ENCODE measurements at places on chromosomes 6 and 20.

GRCh38 chr20:875115-875514 lies 41.0 kb downstream of the ANGPT4 start:
- DNase-seq = no peak

DNA sequence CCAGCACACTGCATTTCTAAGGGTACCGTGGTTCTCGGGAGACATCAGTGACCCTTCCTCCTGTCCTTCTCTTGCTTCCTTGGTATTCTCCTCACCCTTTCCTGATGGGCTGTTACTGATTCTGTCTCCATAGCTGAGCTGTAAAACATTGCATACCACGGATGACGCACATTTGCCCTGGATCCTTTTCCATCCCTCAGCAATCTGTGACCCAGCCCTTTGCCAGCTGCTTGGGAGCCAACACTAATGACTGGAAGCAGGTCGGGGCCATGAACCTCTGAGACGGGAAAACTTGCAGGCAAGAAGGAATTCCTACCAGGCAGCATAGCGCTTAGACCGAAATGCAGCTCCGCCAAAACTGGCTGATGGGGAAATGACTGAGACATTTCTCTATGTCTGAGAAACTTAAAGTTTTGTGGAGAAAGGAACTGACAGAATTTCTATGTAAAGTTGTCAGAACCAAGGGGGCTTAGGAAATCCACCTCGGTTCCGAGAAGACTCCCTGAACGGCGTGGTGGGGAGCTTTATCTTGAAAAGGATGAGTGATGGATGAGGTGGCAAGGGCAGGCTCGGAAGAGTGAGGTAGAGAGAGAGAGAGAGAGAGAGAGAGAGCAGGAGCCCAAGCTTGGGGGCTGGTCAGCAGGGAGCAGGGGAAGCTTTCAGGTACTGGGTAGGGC lies 19.2 kb downstream of the TUBB2B start:
- peak; percentile 95 for DNase-seq

GRCh38 chr6:148247386-148248063 lies 95.1 kb upstream of the SASH1 start:
- DNase-seq = no peak

DNA sequence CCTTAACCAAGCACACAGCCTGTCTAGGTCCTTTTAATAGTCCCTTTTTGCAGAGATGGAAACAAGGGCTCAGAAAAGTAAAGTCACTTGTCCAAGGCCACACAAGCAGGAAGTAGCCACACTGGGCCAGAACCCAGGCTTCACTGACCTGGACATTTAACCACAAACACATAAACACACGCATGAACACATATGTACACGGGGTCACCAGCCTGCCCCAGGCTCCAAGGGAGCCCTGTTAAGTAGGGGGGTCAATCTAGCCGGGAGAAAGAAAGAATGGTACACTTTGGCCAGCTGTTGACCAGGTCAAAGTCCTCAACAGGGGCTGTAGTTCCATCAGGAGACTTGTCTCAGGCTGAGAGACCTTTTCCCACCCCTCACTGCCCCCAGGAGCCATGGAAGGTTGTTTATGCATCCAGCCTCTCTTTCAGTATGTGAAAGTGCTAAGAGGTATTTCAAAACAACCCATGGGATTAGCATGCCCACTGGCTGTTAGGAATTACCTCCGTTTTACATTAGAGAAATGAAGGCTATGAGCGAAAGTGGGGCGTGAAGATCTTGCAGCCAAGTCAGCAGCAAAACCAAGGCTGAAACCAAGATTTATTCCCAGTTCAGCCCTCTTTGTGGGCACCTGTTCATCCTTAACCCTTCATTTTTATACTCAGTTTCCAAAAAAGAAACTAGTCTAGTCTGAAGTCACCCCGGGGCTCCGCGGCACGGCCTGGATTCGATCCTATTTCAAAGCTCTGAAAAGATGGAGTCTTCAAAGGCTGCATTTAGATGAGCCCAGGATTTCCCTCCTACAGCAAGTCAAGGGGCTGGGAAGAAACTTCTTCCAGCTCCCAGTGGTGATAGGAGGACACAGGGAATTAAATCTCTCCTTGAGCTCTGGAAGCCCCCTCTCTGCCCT lies 9.8 kb downstream of the SDC4 start:
- no peak for DNase-seq

- DNase-seq = no peak
Observed at GRCh38 chr6:7311176-7311575, 1.8 kb downstream of the SSR1 start.

GRCh38 chr20:31716818-31717477 lies 5.7 kb downstream of the BCL2L1 start:
- no peak for DNase-seq

DNA sequence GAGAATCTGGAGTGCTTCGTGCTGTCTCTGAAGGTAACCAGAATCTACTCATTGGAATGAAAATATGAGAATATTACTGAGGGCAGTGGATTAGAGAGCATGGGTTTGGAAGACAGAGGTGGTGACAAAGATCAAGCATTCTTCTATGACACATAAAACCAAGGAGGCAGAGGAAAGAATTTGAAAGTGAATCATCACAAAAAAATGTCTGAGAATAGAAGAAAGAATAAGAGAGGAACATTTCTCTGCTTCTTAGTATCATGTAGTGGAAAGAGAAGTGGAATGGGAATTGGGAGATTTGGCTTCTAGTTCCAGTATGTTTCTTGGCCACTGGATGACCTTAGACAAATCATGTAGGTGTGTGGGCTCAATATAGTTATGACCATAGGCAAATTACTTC lies 474.0 kb downstream of the TFAP2B start:
- DNase-seq = peak; percentile 0

DNA sequence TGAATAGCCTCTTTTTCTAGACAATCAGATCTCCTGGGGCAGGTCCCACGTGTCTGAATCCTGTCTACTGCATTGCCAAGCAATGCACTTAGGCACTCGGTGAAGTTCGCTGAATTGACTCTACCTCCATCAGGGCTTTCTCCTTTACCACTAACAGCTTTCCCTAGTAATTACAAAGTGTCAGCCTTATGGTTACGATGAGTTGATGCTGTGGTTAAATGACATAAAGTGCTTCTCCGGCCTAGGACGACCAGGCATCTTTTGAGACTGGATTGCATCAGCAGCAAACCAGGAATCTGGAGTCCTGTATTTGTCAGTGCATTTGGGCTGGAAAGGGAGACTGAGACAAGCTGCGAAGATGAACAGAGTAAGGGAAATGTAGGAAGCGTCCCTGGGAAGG lies 21.5 kb downstream of the NOX3 start:
- DNase-seq = no peak

DNA sequence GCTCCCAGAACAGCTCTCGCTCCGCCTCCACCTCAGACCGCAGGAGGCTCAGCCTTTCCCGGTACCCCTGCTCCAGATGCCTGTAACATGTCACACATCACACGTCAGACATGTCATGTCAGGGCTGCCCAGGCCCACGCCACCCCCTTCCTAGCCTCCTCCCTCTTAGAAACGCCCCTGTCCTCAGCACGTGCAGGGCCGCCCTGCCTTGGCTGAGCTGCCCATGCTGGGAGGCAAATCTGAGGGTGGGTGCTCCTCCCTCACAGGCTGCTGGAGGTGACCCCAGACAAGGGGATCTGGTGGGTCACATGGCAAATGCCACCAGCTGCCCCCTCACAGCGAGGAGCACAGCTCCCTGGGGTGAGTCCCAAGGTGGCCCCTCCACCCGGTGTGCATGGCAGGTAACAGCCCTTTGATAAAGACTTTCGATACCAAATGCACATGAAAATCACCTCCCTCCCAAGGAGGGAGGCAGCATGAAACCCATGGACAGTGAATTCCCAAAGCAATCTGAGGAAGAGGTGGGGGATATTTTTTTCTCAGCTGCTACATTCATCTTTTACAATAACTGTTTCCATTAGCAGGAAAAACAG lies 84.1 kb downstream of the GINS1 start:
- no peak for DNase-seq

- DNase-seq = peak; percentile 41
Observed at GRCh38 chr6:130708338-130708737, 118.9 kb upstream of the SMLR1 start.

DNA sequence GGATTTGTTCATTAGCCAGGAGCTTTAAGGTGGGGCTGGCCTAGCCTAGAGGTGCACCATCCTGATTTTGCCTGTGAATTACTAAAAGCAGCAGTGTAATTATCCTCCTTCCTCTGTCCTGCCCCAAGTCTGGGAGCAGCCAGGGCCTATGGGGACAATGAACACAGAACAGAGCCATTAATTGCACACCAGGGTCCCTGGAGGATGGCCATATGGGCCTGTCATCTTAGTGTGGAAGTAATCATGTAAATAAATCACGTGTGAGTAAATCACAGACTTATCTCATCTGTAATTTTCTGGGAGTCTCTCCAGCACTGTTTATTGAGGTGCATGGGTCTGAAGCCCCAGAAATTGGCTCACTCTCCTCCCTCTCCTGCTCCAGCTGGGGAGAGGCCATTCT lies 176.3 kb downstream of the LRFN2 start:
- DNase-seq = no peak

DNA sequence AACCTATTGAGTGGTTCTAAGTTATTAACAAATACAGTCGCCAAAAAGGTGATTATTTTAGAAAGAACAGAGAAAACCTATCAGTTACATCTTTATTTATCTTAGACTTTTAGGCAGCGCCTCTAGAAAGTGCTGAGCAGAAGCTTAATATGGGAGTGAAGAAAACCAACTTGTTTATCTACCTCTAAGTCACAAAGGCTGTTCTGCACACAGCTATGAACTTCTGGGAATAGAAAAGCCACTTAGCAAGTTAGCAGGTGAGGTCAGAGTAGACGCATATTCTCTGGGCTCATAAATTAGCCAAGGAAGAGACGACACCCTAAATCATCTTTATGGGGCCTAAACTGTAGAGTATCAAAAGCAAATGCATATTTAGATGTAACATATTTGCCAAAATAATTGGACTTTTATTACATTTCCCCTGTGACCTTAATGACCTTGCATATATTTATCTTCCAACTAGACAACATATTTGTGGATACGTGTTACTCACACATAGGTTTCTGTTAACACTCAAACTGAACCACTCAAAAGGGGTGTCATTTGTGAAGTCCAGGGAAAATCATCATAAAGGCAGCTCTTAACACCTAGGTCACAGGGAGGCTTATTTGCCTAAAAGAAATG lies 267.1 kb downstream of the ADGB start:
- DNase-seq = no peak

- no peak for DNase-seq
Observed at GRCh38 chr6:16559071-16559470, 202.2 kb downstream of the ATXN1 start.

DNA sequence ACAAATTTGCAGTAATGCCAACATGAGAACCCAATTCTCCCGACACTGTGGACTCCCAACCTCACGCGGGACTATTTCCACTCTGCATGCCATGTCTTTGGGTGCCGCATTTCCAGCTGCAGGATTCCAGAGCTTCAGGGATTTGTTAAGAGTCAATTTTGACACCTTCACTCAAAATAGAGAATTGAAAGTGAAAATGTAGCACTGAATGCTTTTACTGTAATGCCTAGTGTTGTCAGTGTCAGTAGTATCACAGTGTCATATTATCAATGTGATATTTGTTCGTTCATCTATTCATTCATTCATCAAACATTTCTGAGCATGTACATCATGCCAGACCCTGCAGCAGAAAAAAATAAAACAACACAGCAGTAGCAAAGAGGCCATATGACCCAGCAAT lies 13.4 kb upstream of the FAM50B start:
- DNase-seq = no peak

GRCh38 chr6:25340431-25341202 lies 61.4 kb downstream of the CARMIL1 start:
- DNase-seq = no peak

- DNase-seq = no peak
Observed at GRCh38 chr6:170209354-170210025, 81.4 kb downstream of the DLL1 start.

DNA sequence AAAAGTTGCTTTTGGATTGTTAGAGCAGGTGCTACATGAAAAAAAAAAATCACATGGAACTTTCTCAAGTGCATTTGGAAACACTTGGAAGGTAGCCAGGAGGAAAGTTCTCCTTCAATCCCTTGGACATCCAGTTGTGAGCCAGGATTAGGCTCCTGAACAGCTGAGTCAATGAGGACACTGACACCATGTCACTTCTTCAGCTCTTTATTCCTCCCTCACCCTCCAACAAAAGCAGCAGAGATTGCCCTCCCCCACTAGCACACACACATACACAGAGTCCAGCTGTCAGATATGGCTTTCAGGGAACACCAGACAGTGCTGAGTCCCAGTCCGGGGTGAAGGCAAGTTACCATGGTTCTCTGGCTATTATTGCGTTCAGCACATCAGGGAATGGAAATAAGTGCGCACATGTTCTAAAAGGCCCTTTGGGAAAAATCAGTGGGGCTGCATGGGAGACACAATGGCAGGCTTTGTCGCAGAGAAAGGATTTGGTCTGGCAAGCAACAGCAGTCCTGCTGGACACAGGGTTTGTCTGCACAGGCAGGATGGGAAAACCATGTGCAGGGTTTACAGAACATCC lies 124.7 kb upstream of the MARCKS start:
- no peak for DNase-seq

GRCh38 chr20:45020236-45020886 lies 54.0 kb downstream of the STK4 start:
- DNase-seq = no peak

DNA sequence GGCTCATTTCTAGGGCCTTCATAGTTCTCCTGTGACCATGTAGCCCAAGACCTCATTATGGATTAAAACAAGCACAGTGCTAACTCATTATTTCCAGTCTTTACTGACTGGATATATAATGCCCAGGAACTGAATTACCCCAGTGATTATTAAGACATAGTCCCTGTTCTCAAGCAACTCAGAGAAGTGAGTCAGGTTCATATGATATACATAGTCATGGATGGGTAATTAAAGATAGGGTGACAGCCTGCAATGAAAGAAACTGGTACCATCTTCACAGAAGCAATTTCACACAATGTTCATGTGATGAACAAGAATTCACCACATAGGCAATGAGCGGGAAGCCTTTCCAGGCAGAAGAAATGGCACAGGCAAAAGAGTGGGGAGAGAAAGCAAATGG lies 3.5 kb downstream of the TRIM27 start:
- DNase-seq = no peak

GRCh38 chr6:157203312-157203744 lies 120.0 kb downstream of the TMEM242 start:
- DNase-seq = no peak

GRCh38 chr6:33271117-33271467 lies 584 bp downstream of the VPS52 start:
- no peak for DNase-seq

- DNase-seq = no peak
Observed at GRCh38 chr6:161220346-161220745, 53.5 kb downstream of the AGPAT4 start.

GRCh38 chr20:62617711-62618483 lies 24.4 kb upstream of the SLCO4A1 start:
- DNase-seq = no peak

- DNase-seq = no peak
Observed at GRCh38 chr6:153634416-153634815, 404.6 kb upstream of the OPRM1 start.

DNA sequence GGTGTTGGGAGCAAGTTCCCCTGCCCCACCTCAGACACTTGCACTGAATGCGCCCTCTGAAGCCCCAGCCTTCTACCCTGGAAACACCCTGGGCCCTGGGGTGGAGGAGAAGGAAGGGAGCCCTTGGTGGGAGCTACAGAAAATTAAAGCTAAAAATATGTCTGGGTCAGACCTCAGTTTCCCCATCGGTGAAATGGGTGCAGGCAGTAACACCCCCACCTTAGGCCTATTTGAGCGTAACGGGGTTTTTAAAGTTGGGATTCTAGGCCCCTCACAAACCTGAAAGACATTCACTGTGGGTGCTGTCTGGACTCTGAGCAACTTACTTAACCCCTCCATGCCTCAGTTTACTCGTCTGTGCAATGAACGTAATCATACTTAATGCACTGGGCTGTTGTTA lies 19.3 kb upstream of the CDH22 start:
- no peak for DNase-seq

All from EL (cell line).